NCI-H1694 treated with DMSO at 0.1 percent for 48 hours (cell line): ENCODE measurements at places on chromosomes 13 and 19.

- no peak for DNase-seq
Observed at GRCh38 chr13:111281751-111282311, 38.6 kb upstream of the TEX29 start.

- no peak for DNase-seq
Observed at GRCh38 chr13:72686766-72687165, 40.7 kb downstream of the MZT1 start.

- peak; percentile 54 for DNase-seq
Observed at GRCh38 chr13:108527844-108528243, 101.6 kb upstream of the MYO16 start.

DNA sequence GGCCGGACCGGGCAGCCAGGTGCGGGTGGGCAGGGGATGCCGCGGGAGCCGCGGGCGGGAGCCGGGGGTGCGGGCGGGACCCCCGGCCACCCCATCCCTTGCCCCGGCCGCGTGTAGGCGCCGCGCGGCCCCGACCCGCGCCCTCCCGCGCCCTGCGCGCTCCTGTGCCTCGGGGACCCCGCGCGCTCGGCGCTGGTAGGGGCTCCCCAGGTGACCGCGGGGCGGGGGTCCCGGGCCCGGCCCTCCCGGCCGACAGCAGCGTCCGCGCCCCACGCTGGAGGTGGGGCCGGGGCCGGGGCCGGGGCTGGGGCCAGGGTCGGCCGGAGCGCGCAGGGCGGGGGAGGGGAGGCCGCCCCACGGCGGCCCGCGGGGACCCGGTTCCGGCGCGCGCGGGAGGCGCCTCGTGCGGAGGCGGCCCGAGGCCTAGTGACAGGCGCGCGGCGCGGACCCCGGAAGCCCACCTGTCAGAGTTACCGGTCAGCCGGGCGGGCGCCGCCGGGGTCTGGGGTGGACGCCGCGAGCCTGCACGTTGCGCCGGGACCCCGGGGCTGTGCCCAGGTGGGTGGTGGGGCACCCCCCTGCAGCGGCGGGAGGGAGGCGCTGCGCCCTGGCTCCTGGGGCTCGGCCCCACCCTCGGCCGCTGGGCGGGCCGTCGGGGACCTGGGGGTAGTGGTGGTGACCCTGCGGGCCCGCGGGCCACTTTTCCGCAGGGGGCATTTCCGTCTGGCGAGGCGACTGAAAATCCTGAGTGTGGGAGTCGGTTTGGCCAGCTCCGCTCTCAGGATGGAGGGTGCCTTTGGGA lies 518 bp downstream of the TFDP1 start:
- DNase-seq = no peak

- DNase-seq = peak; percentile 64
Observed at GRCh38 chr19:35549174-35549788, 3.9 kb downstream of the TMEM147 start.

GRCh38 chr13:95626768-95627167 lies 17.7 kb downstream of the DZIP1 start:
- no peak for DNase-seq

DNA sequence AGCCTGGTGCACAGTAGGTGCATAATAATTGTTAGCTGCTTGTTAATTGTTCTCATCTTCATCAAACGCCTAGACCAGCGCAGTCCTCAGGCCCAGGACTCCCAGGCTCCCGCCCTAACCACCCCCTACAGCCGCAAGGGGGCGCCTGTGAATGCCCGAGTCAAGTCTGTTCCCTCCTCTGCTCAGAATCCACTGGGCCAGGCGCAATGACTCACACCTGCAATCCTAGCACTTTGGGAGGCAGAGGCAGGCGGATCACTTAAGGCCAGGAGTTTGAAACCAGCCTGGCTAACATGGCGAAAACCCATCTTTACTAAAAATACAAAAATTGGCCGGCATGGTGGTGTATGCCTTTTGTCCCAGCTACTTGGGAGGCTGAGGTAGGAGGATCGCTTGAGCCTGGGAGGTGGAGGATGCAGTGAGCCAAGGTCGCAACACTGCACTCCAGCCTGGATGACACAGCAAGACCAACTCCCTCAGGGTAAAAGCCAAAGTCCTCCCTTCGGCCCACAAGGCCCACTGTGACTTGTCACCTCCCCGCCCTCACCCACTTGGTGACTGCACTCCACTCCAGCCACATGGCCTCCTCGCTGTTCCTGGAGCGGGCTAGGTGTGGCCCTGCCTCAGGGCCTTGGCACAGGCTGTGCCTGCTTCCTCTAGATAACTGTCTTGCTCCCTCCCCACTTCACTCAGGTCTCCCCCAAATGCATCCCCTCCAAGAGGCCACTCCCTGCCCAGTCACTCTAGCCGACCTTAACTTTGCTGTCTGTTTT lies 9.1 kb downstream of the ZNF653 start:
- DNase-seq = peak; percentile 19

DNA sequence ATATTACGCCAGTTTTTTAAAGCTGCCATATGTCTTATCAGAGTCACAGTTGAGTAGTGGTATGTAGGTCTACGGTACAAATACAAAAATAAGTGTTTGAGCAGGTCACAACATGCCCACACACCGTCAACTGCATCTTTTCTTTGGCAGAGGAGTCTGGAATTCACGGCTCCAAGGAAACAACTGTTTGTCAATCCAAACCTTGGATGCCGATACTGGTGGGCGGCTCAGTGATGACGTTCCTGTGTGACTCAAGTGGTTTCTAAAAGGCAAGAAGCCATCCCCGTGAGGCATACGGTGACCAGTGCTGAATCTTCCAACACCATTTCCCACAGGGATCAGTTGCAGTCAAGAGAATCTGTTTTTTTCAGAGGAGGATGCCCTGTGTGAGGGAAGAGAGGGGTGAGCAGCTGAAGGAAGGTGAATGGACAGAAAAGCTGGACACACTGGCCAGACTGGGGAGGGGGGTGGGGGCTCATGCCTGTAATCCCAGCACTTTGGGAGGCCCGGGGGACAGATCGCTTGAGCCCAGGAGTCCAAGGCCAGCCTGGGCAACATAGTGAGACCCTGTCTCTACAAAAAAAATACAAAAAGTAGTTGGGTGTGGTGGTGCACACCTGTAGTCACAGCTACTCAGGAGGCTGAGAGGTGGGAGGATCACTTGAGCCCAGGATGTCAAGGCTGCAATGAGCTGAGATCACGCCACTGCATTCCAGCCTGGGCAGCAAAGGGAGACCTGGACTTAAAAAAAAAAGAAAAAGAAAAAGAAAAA lies 22.8 kb upstream of the CEBPG start:
- no peak for DNase-seq

DNA sequence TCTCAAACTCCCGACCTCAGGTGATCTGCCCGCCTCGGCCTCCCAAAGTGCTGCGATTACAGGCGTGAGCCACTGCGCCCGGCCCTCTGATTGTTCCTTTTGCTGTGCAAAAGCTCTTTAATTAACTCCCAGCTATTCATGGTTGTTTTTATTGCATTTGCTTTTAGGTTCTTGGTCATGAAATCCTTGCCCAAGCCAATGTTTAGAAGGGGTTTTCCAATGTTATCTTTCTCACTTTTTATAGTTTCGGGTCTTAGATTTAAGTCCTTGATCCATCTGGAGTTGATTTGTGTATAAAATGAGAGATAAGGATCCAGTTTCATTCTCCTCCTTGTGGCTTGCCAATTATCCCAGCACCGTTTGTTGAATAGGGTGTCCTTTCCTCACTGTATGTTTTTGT lies 19.2 kb upstream of the GRTP1 start:
- DNase-seq = no peak

DNA sequence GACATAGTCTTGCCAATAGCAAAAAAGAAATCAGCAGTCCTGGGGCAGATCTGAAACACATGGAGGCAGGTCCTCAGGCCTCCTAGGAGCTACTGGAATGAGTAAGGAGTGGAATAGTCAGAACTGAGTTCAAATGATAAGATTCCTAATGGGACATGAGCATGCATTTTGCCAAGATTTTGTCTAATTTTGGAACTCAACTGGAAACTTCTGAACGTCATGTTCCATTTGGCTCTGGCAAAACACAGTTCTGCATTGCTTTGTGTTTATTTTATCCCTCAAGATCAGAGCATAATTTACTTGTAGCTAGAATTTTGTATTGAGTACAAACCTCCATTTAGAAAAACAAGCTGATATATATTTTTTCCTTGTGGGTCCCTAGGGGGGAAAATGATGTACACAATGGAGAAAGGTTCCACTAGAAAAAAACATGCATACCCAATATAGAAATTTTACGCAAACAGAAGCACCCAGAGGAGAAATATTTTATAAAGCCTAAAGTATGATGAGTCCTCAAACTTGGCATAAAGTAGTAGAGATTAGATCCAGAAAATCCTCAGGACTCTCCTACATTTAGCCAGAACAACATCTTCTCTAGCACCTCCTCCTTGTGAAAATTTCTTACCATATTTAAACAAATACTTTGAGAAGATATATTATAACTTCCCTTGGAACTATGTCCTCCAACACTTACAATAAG lies 149.0 kb upstream of the SERP2 start:
- no peak for DNase-seq

GRCh38 chr13:22235285-22235949 lies 564.5 kb downstream of the FGF9 start:
- no peak for DNase-seq

- DNase-seq = no peak
Observed at GRCh38 chr19:53771144-53771543, 53.0 kb downstream of the NLRP12 start.

- DNase-seq = peak; percentile 46
Observed at GRCh38 chr19:56120371-56121179, 520 bp downstream of the ZNF787 start.

- DNase-seq = no peak
Observed at GRCh38 chr19:54096617-54097106, 3.9 kb downstream of the OSCAR start.

DNA sequence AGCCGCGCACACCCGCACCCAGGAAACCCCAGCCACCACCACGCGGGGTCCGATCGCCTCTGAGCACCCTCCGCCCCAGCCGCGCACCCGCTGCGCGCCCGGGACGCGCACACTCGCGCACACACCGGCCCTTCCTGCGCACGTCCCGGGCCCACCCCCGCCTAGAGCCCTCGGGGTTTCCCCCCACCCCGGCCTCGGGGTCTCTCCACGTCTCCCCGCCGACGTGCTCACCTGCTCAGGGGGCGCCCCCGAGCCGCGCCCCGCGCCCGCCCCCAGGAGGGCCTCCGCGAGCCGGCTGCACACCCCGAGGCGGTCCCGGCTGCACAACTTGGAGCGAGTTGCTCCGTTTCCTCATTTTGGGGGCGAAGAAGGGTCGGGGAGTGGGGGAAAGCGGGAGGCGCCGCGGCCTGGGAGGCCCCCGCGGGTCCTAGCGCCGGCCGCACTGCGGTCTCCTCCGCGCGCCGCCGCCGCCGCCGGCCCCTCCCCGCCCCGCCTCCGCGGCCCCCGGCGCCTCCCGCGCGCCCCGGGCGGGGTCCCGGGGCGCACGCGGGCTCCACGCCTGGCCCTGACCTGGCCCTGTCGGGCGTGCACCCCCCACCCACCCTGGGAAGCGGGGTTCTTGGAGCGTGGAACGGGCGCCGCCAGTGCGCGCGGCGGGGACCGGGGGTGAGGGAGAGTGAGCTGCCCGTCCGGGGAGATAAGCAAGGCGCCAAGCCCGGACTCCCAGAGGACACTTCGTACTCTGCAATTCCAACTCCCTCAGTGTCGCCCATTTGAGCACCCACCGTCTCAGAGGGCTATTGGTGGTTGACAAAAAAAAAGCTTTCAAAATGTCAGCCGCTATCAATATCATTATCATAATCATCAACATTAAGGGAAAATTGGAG lies at the start of gene MATK:
TSS of gene MATK (minus strand) at position 444 of the 887 bp plus-strand sequence. CDS start 1,246 bp downstream, outside the sequence.
- DNase-seq = no peak

- DNase-seq = no peak
Observed at GRCh38 chr13:104140552-104140951, 1074.3 kb upstream of the SLC10A2 start.

DNA sequence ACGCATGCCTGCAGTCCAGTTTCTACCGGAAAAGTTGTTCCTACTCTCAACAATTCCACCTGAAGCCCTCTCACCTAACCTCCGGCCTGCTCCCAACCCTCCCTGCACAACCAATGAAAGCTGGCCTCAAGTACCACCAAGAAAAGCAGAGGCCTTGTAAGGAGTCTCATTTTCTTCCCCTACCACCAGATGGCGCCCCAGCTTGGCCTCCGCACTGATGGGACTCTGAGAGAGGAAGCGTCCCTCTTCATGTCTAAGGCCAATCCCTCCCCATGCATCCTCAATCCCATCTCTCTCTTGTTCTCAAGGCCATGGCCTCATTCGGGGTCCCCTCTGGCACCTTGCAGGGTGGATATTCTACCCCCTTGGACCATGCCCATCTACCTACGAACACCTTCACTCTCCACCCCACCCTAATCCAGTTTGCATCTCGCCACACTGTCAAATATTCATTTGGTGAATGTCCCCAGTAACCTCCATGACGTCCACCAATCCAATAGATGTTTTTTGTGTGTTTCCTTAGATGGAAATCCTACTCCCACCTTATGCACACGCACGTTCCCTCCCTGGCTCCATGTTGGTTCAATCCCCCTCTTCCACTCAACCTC lies 412.8 kb downstream of the ZNF536 start:
- DNase-seq = no peak

- DNase-seq = no peak
Observed at GRCh38 chr13:40189426-40189825, 477.0 kb downstream of the FOXO1 start.

GRCh38 chr13:79307866-79308298 lies 98.2 kb downstream of the RBM26 start:
- no peak for DNase-seq

DNA sequence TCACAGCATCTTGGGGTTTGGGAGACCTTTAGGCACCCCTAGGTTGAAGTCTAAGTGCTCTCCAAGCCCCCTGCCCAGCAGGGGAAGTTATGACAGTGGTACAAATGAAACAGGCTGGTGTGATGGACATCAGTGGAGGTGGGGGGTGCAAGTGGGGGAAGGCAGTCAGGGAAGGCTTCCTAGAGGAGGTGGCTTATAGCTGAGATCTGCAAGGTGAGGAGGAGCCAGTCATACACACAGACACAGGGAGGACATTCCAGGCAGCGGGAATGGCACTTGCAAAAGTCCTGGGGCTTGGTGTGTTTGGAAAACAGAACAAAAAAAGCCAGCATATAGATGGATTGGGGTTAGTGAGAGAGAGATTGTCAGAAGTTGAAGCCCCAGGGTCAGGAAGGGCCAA lies 11.6 kb downstream of the HSH2D start:
- DNase-seq = no peak
